ENCODE measurements at places on chromosomes 2 and 18.

DNA sequence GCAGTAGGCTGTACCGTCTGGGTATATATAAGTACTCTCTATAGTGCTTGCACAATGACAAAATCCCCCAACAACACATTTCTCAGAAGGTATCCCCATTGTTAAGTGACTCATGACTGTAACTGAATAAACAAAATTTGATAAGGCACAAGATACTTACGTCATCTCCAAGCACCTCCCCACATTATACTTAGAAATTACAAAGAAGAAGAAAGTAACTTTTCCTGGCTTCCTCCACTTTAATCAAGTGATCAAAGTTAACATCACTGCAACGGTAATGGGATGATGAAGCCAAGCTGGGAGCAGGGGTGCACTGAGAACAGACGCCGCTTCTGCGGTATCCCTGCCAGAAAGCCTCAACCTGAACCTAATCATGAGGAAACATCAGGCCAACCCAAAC is 9.7 kb downstream of the TNS1 start:
- no peak for DNase-seq

DNA sequence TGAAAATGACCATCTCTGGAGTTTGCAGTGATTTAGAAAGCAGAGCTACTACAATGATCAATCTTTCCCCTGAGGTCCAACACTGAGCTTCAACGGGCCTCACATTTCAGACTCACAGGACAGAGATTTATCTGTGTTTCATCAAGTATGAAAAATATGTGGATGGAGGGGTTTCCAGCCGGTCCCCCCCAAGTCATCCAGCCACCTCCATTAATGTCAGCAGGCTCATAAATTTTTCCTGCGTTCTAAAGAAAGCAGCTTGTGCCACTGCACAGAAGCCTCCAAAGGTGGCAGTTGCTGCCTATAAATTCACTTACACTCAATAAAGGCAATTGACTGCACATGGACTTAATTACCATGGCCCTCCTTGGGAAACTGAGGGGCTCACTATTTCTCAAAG is 117.4 kb upstream of the ACKR3 start:
- no peak for DNase-seq

- no peak for DNase-seq
Observed at GRCh38 chr18:9243029-9243428, 91.5 kb upstream of the TWSG1 start.

DNA sequence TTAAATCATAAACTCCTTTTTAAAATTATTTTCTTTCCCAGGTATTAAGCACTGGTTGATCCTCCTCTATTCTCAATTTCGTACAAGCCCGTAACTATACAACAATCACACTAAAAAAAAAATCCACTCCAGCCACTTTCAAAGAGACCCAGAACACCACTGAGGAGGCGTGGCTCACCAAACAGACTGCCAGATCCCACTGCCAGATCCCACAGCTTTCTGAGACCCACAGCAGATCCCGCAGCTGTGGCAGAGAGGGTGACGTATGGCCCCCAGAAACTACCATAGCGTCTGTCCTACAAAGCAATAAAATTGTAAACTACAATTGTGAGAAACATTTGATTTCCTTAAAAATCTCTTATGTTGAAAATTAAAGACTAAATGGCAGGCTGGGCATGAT is 230.7 kb upstream of the PXDN start:
- DNase-seq = peak; percentile 30

DNA sequence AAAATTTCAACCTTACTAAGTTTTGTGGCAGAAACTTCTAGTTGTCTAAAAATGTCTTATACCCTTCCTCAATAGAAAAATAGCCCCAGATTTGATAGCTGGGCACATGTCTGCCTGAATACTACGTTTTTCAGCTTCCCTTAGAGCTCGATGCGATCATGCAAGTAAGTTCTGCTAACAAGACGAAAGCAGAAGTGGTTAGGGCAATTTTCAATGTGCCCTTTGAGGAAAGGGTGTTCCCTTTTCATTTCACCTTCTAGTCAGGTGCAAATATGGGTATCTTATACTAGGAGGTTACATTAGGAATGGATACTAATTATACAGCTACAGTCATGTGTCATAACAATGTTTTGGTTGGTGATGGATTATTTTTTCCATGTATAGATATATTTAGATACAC is 1572.1 kb upstream of the LRRTM1 start:
- DNase-seq = no peak

GRCh38 chr2:19476327-19476726 is 117.9 kb upstream of the OSR1 start:
- no peak for DNase-seq

- no peak for DNase-seq
Observed at GRCh38 chr2:40213071-40213470, 238.8 kb downstream of the SLC8A1 start.

DNA sequence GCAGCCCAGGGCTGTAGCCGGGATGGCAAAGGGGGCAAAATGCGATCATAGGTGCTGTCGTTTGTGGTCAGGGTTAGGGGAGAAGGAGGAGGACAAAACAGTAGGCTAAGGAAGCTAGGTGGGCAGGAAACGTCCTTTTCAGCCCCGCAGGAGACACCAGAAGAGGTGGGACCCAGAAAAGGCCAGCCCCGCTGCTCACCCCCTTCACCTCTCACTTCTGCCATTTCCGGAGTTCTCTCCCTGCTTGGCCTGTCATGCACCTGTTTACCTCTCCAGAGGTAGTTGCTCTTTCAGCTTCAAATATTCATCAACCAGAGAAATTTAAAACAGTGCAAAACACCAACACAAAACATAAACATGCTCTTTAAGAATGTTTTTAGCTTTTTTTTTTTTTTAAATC is 849 bp downstream of the AQP4 start:
- no peak for DNase-seq

GRCh38 chr2:36322108-36322507 is 33.5 kb upstream of the CRIM1 start:
- DNase-seq = no peak

DNA sequence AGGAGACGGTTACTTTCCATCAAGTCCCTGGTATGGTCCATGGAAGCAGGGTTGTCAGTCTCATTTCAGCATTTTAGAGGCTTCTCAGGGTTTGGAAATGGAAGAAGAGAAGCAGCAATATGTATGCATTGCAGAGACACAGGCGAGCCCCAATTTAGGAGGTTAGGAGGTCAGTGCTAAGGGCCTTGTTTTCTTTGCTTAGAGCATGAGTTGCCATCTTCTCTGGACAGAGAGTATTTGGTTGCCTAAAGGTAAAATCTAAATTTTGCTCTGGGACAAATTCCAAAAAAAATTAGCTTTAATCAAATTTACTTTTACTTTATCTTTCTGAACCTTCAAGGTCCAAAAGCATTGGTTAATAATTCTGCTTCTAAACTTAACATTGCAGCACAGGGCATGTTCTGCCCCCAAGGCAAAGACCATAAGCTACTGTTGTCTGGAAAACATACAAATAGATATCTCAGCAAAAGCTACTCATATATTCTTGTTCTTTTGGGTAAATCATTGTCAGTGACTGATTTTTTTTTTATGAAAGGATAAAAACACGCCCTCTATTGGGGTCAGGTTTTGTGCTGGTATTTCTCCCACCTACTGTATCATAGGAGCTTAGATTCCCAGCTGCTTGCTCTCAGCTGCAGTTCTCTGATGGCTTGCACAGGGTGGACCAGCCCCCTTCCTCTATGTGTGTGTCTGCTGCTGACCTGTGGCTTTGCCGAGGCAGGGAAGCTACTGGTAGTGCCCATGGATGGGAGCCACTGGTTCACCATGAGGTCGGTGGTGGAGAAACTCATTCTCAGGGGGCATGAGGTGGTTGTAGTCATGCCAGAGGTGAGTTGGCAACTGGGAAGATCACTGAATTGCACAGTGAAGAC is at the start of gene UGT1A9:
TSS of gene UGT1A9 (plus strand) at position 609 of the 872 bp plus-strand sequence. CDS start at position 646, 37 bp downstream.
- DNase-seq = no peak

- DNase-seq = no peak
Observed at GRCh38 chr2:159375241-159375640, 88.7 kb upstream of the WDSUB1 start.

GRCh38 chr18:51933903-51934302 is 406.1 kb upstream of the DCC start:
- no peak for DNase-seq

GRCh38 chr18:27994571-27994970 is 182.4 kb downstream of the CDH2 start:
- DNase-seq = no peak

DNA sequence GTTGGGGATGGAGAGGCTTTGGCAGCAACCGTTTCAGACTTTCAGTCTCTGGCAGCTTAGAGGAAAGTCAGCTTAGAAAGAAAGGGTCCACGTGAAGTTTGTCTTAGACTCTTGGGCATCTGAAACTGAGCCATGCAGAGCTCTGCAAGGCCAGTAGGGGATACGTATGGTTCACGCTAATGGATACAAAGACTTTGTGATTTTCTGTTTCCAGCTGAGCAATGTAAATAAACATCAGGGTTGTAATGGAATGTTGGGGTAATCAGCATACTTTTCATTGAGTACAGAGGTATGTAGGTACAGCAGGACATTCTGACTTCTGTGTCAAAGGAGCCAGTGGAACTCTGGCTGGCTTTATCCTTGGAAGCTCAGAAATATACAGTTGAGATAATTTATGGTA is 31.0 kb downstream of the RALB start:
- DNase-seq = no peak

DNA sequence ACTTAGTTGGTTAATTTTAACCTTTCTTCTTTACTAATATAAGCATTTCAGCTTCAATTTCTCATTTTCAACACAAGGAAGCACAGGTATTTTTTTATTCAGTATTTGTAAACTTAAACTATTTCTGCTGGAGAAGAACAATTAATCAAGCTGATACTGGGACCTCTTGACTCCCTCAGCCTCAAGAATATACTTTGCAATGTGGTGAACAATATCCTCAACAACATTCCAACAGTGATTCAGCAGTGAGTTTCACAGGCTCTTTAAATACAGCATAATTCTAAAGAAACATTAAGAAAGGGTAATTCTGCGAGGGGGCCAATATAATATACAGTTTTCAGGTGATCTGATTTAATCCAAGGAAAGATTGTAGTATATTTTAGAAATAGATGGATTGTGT is 10.0 kb downstream of the RAPGEF4 start:
- no peak for DNase-seq

GRCh38 chr2:70553334-70553583 is 367 bp downstream of the TGFA start:
- DNase-seq = no peak

DNA sequence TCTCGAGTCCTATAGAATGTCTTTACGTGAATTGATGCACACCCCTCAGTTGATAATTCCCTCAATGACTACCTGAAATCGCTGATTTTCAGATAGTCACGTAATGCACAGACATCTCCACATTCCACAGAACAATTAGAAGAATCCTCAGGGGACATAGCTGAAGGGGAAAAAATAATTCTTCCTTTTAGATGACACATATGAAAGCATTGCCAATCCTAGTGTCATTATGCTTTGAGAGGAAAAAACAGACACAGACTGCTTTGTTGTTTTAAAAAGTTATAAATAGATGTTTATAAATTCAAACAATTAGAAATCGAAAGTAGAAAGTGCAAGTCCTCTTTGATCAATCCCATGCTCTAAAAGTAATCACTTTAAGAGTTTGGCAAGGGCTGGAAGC is 100.6 kb upstream of the FN1 start:
- DNase-seq = no peak

DNA sequence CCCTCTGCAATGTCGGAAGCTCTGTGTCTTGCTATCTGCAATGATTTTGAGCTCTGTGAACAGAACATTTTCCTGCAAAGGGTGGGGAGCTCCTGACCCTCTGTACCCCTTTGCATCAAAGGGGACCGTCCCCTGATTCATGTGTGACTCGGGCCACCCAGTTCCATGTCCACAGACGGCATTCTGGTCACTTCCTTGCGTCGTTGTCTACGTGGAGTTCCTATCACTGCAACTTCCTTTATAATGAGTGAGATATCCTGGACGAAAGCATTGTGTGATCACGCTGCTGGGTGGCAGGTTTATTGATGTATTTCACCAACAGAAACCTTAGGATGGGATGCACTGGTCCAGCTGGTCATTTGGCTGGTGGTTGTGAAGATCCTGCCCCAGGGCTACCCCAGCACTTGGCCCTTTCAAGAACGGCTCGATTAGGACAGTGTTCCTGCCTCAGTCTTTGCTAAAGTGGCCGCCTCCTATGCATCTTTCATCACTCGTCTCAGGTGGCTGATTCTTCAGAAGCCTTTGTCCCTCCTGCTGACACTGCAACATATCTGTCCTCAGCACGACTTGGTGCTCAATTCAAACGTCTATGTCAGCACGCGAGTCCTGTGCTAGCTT is 202.7 kb downstream of the ACKR3 start:
- peak; percentile 12 for DNase-seq
